ENCODE measurements at places on chromosomes 1 and 21.

- peak; percentile 82 for DNase-seq
Measured at GRCh38 chr1:10692401-10693021, 103.9 kb downstream of the CASZ1 start.

GRCh38 chr1:156086256-156086662, 4.0 kb upstream of the MEX3A start:
- no peak for DNase-seq

- no peak for DNase-seq
Measured at GRCh38 chr1:114745291-114745690, 12.5 kb downstream of the CSDE1 start.

- no peak for DNase-seq
Measured at GRCh38 chr1:33191731-33192275, 10.0 kb upstream of the TRIM62 start.

DNA sequence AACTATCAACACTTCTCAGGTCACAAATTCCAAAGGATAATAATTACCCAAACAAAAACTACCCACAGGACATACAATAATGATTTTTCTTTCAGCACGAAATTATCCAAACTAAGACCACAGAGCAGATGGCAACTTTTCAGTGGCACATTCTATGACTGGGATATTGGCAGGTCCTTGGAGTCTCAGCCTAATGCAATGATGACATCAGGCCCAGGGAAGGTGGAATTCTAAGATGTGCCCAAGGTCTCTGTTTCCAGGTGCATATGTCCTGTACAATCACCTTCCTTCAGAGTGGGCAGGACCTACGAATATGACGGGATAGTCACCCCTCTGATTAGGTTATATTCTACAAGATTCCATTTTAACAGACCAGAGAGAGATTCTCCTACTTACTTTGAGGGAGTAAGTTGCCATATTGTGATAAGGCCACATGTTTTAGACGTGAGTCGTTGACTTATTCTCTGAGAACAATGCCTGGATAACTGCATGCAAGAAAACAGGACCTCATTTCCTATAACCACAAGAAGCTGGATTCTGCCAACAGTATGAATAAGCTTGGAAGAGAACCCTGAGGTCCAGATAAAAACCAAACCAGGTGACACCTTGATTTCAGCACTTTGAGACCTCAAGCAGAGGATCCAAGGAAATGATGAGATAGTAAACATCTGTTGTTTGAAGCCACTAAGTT, 69.9 kb downstream of the ZC3H11B start:
- no peak for DNase-seq

GRCh38 chr1:226293553-226293920, 15.4 kb downstream of the LIN9 start:
- DNase-seq, result no peak

DNA sequence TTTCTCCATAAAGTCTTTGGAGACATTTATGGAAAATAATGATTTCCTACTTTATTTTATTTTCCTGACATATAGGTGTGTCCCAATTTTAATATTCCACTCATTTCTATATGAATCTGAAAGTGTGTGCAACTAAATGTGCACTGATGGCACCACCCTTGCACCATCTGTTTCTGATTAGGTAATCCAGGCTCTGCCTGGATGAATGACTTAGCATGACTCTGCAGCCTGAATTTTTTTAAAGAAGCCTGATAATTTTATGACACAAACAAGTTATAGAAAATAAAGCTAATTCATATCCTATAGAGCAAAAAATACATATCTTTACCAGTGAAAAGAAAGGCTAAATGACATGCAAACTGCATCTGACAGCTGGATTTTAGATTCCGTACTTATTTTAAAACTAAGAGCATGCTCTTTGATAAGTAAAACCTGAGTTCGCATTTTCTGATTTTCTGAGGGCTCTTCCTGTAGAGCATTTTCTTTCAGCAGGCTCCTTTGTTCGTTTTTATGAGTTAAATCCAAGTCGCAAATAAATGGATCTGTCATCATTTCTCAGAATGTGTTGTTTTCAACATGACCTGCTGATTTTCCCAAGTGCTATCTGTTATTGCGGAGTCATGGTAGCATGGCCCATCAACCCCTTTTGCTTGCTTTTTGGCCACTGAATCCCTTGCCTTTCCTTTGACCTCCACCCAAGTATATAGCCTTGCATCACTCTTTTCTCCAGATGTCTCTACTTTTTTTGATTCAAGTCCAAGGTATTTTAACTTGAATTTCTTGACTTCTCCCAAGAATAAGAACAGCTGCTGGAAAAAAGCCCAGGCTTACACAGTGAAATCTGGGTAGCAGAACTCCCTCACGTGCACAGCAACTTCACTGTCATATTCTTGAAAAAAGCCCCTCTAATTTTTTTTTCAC, 52.8 kb upstream of the LYPLAL1 start:
- DNase-seq, result no peak

GRCh38 chr1:185880779-185881333, 146.7 kb downstream of the HMCN1 start:
- DNase-seq, result no peak

DNA sequence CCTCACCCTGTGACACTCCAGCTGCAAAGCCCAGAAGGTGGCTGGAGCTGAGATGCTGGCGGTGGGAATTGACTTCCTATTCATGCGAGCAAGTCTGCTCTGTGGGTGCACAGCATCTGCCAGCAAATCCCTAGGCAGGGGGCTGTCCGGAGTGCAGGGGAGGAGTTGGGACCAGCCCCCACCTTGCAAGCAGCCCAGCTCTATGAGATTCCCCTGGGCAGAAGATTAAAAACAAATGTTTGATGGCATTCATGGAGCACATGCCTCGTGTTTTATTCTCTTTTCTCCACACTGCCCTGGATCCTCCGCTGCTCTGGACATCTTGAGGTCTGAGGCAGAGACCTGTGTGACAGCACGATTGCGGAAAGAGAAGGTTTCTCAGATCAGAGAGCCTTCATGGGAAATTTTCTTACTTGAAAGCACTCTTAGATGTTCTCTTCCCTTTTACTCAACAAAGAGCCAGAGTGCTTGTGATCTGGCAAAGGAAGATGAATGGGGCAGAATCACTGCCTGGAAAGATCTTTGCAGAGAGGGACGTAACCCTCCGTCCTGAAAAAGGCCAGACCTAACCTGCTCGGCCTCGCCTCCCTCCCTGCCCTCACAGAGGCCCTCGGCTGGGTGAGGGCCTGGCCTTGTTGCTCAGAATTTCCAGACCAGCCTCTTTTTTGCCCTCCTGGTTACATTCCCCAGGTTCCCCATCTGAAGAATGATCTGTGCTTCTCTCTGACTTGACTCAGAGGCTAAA, 597.1 kb downstream of the KIF26B start:
- no peak for DNase-seq

DNA sequence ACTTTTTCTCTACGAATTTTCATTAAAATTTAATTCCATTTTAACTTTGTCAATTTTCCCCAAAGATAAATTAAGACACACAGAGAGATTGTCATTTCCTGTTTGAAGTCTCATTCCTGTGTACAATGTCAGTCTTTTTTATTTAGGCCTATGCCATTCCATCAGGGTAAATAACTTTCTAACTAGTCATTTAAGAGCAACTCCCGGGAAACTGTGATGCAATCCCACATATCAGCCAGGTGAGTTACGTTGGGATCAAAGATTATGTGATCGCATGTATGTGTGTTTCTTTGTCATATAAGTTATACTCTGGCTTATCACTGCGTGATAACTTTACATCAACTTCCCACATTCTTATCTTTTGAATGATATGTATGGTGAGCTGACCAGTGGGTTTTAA, 86.1 kb upstream of the S1PR1 start:
- no peak for DNase-seq

DNA sequence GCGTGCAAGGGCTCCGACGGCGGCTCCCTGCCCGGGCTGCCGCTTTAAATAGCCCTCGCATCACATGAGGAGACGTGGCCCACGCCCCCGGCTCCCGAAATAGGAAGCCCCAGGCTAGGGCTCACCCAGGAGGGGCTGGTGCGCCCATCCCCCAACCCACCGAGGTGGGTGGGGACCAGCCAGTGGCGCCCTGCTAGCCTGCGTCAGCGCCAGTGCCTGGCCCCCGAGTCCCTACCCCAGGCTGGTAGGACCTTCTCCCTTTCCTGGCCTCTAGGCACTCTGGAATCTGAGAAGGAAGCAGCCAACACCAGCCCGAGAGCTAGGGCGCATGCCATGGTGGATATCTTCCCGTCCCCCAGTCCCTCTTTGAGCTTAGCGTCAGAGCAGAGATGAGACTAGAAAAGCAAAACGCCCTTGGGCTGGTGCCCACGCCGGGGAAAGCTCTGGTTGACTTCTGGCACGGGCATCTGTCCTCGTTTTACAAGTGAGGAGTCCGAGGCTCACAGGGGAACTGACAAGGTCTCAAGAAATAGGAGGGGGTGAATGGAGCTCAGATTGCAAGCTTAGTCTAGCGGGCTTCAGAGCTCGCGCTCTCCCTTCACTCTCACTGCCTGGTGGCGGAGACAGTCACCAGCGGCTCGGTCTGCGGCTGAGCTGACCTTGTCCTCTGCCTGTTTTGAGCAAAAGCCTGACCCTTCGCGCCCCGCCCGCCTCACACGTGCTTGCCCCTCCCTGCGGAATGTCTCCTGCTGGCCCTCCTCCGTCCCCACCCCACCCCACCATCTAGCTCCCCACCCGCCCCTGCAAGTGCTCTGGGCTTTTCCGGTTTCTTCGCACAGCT, at the start of gene FABP3:
TSS of gene FABP3 (minus strand) at position 21 of the 841 bp plus-strand sequence. CDS start 62 bp downstream, outside the sequence.
- peak; percentile 28 for DNase-seq

DNA sequence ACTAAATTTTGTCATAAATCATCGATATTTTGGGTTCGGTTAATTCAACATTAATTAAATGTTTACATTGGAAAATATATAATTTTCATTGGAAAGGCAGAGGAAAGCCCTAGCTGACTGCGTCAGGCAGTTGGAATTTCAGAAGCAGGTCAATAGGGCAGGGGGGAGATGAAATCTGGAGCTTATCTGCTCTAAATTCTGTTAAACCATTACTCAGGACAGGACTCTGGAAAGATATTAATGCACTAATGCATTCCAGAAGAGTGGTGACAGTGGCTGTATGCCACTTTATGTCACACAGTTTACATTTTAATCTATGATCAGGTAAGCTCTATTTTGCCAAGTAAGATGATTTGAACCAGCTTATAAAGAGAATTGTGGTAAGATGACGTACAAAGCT, 153.0 kb upstream of the B3GALT2 start:
- DNase-seq, result no peak

- DNase-seq, result no peak
Measured at GRCh38 chr21:39631842-39632562, 19.3 kb downstream of the B3GALT5 start.

DNA sequence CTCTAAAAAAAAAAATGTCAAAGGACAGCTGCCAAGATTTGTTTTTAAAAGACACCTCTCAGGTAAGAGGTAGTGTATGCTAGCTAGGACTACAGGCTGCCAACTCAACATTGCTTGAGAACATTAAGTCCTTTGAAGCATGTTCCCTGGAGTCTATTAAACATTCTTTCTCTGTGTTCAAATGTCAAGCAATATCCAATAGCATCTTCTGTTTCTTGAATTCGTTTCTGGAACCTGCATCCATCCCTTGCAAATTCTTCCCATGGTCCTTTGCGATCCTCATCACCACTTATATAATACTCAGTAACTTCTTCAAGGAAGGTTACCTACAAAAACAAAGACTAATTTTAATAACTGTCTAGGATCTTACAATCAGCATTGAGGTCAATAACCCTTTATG, 5.6 kb downstream of the PPP1R15B start:
- DNase-seq, result no peak

- no peak for DNase-seq
Measured at GRCh38 chr1:110264430-110264829, 54.3 kb downstream of the KCNC4 start.

DNA sequence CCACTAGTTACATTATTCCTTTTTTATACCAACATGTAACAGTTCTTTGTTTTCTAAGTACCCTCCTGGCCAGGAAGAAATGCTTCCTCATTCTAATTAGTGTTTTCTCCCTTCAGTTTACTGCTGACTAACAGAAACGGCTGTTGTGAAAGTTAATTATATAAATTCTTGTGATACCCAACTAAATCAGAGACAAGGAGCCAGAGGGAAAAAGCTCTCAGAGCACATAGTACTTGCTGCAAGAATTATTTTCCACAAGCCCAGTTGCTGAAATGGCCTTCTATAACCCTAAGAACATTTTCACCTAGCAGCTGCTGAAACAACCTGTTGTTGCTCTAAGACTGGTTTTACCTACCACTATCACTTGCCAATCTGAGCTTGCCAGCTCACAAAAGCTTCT, 82.4 kb downstream of the FAF1 start:
- DNase-seq, result no peak

DNA sequence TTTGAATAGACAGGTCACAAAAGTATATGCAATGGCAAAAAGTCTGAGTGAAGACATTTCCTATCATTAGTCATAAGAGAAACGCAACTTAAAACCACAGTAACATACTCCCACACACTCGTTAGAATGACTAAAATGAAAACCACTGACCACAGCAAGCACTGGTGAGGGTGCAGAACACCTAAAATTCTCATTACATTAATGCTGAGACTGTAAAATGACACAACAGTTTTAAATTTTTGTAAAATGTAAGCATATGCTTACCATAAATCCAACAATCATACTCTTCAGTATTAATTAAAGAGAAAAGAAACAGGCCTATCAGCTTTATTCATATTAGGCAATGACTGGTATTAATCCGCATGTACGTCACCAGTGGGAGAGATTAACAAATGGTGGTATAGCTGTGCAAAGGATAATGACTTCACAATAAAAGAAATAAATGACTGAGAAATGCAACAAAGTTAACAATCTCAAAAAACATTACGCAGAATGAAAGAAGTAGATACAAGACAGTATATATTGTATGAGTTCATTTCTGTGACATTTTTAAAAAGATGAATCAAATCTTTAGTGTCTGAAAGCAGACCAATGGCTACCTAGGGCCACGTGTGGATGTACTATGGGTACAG, 253.5 kb downstream of the AKT3 start:
- DNase-seq, result peak; percentile 9

GRCh38 chr21:37986751-37987399, 70.6 kb upstream of the KCNJ6 start:
- no peak for DNase-seq

GRCh38 chr1:15251857-15252835, 5.1 kb downstream of the FHAD1 start:
- DNase-seq, result no peak

GRCh38 chr1:197521118-197521739, 253.2 kb downstream of the CRB1 start:
- peak; percentile 2 for DNase-seq

Measured in GM19239 (cell line).